Activated CD8-positive, alpha-beta memory T cell treated with anti-CD3 and anti-CD28 coated beads, Interleukin-2, amount 50 U/mL, for 4 hours (primary cell): ENCODE measurements at places on chromosomes 5 and 9.

GRCh38 chr9:96305171-96305570, 3.2 kb upstream of the HSD17B3 start:
- no peak for DNase-seq

- DNase-seq = no peak
Observed at GRCh38 chr5:57764479-57765089, 282.0 kb upstream of the ACTBL2 start.

DNA sequence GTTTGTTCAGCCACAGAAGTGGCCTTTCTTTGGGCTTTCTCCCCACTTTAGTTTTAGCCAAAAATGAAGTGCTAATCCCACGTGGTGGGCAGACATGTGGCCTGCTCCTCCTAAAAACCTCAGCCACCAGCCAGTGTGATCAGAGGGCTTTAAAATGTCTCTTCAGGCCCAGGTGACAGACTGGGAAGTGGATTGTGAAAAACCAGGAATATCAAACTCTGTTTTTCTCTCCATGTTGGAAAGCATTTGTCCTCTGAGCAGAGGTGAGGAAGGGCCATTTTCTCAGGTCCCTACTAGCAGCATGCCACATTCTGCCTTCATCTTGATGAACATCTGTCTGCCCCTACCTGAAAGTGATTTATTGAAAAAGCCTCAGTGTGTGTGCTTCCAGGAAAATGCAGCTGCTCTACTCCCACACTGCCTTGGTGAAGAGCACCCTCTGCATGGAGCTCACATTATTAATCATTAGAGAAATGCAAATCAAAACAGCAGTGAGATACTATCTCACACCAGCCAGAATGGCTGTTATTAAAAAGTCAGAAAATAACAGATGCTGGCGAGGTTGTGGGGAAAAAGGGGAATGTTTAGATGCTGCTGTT, 181.2 kb upstream of the DMAC1 start:
- DNase-seq = no peak

- no peak for DNase-seq
Observed at GRCh38 chr5:161719157-161719556, 33.6 kb downstream of the GABRA6 start.

DNA sequence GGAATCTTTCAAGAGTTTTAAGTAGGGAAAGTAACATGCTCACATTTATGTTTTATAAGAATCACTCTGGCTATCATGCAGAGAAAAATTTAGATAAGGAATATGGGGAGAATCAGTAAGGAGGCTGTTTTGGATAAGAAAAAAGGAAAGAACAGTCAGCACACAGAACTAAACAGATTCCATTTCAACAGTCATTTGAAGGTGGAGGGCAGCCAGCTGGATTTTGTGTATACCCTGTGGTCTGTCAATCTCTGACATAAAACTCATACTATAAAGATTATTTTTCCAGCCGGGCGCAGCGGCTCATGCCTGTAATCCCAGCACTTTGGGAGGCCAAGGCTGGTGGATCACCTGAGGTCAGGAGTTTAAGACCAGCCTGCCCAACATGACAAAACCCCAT, 64.2 kb downstream of the PCA3 start:
- no peak for DNase-seq

DNA sequence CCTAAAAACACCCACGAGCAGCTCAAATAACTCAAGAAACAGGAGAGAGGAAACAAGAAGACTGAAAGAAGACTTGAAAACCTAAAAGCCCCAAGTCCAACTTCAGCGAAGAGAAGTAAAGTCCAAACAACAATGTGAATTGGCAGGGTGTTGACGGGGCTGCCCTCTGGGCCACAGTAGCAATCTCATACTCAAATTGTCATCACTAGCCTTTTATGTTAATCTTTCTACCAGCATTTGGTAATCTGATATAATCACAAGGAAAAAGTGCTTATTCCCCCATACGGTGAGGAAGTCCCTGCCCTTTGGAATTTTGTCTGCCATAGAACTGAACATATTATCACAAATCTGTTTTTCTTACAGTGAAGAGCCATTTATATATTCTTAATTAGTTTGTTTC, 51.5 kb upstream of the IFNE start:
- DNase-seq = no peak

- no peak for DNase-seq
Observed at GRCh38 chr9:120393386-120394057, 186.4 kb downstream of the CDK5RAP2 start.

DNA sequence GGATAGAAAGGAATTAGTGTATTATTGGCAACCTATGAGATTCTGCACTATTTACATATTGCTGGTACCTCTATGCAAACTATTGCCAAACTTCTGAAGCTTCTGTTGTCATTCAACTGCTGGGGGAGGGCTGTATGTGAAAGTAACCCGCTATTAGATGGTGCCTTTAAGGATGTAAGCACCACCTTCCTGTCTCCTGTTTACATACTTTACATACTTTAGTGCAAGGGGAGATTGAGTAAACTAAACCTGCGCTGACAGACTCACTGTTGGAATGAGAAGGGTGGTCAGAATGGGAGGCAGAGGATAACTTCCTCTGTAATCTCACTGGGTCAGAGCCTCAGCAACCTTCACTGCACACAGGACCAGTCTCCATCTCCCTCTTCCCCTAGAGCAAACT, 123.8 kb downstream of the NR3C1 start:
- no peak for DNase-seq

GRCh38 chr9:137715321-137715720, 96.5 kb downstream of the EHMT1 start:
- DNase-seq = no peak

- no peak for DNase-seq
Observed at GRCh38 chr5:110853267-110853666, 114.5 kb downstream of the SLC25A46 start.
